ENCODE measurements at places on chromosomes 7 and 10.

DNA sequence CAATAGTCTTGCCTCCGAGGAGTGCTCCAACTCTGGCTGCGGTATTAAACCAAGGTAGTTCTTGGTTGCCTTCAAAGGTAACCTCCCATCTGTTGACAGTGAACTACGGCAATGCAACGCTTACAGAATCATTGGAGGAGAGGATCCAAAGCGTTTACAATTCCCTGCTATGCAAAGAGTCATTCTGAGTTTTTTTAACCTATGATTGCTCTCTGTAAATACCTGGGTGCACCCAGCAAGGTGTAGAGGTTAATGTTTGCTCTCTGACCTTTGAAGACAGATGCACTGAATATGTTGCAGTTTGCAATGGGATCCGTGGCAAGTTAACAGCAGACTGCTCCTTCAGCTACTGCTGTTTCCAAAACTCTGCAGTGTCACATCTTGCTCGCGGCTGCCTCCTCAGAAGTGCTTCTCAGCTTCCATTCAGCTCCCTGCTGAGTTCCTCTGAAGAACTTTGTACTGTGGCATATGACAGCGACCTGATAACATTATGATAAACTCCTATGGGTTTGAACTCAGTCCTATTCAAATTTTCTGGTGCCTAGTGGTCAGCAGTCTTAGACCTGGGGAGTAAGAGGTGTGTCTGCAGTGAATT is 29.0 kb downstream of the KIAA1217 start:
- DNase-seq = no peak

DNA sequence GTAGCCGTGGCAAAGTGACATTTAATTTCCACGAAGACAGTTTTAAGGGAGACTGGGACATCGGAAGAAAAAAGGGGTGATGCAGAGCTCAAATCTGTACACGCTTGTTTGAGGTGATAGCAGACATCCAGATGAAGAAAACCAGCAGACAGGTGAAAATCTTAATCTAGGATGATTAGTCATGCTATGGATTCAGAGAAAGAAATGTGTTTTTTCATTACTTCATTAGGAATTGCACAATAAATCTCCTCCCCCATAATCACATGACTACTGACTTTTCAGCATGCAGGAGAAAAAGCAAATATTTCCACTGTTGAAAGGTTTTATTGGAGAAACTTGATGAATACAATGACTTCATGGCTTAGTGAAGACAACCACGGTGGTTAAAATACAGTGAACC is 2.5 kb downstream of the NUDT5 start:
- no peak for DNase-seq

DNA sequence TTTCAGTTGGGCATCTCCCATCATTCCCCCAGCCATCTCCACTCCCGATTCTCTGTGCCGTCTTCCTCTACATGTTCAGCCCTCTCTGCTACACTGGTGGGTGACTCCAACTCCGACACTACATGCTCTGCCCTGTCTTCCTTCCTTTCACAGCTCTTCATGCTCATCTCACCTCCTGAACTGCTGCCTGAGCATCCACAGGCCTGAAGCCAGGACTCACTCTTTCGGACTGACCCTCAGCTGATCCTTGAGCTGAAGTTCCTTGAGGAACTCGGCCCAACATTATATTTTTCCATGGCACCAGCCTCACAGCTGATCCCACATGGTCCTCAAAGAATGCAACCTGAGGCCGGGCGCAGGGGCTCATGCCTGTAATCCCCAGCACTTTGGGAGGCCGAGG is 538.4 kb downstream of the PTPRN2 start:
- no peak for DNase-seq

DNA sequence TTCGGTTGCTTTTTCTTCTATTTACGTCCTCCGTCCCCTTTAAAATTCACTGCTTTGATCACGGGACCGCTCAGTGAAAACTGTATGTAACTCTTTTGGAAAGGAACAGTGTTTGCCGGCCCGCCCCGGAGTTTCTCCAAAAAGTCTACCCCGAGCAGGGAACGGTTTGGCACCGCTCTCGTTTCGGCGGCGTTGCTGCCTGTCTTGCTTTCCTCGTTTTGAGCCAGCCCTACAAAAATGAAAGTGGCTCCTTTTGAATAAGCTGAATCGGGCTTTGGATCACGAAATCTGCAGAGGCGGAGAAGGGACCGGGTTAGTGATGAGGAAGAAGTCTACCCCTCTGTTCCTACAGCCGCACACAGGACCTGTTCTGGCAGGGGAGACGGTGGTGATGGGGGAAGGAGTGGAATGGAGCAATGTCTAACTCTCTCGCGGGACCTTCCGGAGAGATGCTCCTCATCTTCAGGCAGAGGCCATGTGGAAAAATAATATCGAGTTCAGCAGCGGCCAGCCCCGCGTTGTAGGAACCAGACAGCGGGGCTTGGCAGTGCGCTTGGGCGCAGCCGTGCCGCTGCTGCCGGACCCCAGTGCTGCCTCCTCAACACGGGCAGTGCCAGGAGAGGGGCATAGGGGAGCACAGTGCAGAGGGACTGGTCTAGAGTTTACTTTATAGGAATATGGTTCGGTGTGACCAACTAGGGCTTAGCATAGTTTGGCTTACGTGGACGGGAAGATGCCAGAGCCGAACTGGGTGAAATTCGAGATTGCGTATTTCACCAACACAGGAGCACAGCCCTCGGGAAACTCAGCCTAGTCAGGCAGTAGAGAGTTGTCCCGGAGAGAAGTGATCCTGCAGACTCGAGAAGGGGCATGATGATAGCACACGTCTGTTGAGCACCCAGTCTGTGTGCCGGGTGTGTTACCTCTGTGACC is 1.4 kb downstream of the HTRA1 start:
- no peak for DNase-seq

- DNase-seq = peak; percentile 54
These were observed 75.8 kb downstream of the LSMEM1 start for GRCh38 chr7:112556633-112557032.

DNA sequence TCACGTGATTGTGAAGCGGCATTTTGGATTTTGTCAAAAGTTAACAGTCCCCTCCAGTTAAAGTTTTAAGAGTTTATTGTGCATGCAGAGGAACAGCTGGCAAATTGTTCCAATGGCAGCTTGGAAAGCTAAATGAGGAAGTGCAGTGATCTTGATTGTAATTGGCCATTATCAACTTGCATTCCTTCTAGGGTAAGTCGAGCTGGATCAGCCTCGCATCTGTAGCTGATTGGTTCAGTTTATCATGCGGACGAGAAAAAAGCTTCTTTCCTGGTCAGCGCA is 566 bp downstream of the ZNF789 start:
- DNase-seq = peak; percentile 84

GRCh38 chr10:80468806-80469421 is 14.8 kb downstream of the TSPAN14 start:
- DNase-seq = no peak

- no peak for DNase-seq
These were observed 15.0 kb downstream of the PRKAR2B start for GRCh38 chr7:107059468-107059867.

GRCh38 chr7:4873071-4873944 is 10.2 kb downstream of the RADIL start:
- DNase-seq = no peak

DNA sequence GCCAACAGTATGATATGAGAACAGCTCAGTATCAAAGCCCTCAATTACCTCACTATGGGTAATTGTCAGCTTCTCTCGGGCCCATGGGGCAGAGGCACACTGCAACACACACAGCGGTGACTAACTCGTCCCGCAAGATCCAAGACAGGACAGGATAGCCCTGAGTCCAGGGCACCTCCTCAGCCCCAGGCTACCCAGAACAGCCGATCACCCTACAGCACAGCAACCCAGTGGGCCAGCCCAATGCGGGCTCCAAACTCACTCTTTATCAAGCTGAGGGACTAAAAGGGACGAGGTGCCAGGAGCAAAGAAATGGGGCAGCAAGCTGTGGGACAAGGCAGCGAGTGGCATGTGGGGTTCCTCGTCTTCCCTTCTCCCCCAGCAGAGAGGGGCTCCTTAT is 765.1 kb downstream of the GRID1 start:
- DNase-seq = no peak

DNA sequence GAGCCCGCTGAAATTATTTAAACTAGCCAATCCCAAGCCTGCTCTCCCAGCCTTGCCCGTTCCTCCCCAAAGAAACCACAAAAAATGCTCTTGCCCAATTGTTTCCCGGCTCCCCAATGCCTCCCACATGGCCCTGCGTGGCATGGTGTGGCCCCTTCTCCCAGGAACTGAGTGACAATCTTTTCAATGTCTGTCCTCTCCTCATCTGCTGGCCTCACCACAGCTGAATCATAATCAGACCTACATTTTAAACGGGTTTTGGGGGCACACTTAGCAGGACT is 201.5 kb downstream of the PRPF18 start:
- no peak for DNase-seq

GRCh38 chr7:135708041-135708440 is 19.9 kb downstream of the SLC13A4 start:
- no peak for DNase-seq

DNA sequence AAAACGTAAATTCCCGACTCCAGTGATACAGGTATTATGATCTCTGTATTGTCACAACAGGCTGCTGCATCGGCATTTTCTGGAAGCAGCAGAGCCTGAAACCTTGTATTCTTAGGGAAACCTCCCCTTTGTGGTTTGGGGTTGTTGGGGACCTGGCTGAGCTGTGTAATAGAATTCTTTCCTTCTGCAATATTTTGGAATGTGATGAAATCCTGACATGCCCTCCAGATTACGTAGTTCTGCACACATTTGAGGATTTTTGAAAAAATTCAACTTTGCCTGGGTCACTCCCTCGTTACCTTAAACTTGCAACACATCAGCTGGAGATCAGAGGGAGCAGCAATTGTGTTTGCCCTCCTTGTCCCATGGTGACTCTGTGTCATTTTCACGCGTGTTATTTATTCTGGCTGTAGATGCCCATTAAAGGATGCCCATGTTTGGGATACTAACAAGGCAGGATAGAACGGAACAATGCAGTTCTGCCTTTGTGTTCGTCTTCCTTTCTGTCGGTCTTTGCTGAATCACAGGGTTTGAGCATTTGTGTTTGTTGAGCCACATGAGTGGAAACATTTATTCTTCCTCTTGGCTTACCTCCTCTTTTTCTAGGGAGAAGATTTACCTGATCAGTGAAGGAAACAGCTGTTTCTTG is 181.7 kb downstream of the TCF7L2 start:
- DNase-seq = no peak

DNA sequence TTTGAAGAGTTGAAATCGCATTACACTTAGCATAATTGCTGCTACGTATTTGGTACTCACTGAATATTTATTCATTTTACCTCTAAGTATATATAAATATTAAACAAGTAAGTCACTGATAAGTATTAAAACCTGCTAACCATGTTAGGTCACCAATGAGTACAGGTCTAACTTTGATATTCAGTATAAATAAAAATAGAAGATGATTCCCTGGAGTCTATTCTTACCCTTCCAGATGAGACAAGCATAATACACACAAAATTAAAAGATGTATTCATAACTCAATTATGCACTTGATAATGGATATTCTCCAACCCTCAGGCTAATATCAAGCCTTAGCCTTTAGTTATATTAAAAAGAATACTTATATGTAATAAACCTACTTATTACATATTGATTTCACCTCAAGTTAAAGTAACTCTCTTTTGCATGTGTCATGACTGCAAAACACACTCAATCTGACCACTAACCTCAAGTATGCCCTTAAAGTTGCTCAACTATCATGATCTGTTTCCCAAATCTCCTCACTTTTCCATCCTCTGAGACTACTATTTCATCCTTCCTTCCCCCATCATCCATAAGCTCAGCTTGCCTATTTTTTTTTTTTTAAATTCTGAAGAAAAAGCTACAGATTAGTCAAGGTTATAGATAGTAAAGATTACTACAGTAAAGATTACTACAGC is 46.8 kb downstream of the IPMK start:
- no peak for DNase-seq
